ENCODE measurements at places on chromosomes 16 and 17.
A peak's percentile ranks its signal among the peaks of the same experiment; 100 is the strongest.

GRCh38 chr17:8158267-8159031 is 4.3 kb downstream of the VAMP2 start:
- peak; percentile 92 for DNase-seq

- no peak for DNase-seq
These were observed 185.6 kb upstream of the TNRC6C start for GRCh38 chr17:77772899-77773358.

DNA sequence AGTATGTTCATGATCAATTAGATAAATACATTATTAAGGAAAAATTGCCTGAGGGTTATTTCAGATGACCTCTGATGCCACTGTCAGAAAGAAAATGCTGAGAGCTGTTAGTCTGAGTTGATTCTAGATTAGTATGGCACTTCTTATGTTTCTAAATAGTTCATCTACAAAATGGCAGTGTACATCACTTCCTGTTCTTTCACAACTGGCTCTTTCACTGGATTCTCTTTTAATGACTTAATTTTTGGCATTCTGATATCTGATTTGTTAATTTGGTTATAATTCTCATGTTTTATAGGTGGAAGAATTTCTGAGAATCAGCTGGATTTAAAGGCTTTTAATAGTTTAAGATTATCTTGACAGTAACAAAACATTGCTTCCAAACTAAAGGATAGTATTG is 3.3 kb downstream of the TAOK1 start:
- no peak for DNase-seq

DNA sequence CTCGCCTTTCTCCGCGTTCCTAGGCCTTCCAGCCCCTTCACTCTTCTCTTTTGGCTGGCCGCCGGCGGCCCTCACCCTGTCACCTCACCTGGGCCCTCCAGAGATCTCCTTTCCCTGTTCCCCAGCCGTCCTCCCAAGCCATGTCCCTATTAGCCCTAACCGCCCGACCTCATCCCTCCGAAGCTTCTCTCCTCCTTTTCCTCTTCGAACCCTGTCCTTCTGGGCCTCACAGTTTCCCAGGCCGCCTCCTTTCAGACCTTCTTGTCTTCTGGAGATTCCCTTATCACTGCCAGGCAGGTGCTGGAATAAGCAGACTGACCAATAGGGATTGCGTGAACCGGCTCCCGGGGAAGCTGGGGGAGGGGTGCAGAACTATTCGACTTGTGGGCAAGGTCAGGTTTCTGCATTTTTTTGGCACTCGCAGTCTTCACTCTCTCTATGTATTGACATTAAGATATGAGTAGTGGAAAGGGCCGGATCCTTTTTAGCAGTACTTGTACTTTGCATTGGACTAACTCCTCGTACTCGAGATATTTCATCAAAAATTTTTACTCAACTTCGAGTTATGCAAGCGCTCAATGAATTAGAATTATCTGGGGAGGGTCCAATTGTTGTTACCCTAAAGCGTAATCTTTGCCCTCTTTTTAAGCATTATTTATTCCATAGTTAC is 690 bp downstream of the RHOT1 start:
- peak; percentile 47 for DNase-seq

GRCh38 chr17:29005936-29006511 is at the start of gene SEZ6:
TSS of gene SEZ6 (minus strand) at chr17:29006033. CDS start at chr17:29005869, 164 bp downstream.
- peak; percentile 84 for DNase-seq

GRCh38 chr16:2235695-2236336 is 428 bp upstream of the DNASE1L2 start:
- DNase-seq: no peak

DNA sequence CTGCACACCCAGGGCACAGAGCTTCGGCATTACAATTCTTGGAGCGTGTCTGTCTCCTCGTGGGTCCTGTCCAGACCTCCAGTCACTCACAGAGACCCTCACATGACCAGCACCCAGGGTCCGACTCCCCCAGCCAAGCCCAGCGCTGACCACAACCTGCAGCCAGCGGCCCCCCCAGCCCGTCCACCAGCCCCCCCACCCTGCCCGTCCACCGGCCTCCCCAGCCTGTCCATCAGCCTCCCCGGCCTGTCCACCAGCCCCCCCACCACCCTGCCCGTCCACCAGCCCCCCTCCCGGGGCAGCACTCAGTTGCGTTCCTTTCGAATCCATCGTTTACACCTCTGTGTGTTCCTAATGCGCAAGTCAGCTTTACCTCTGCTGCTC is 5.8 kb downstream of the SECTM1 start:
- DNase-seq: no peak

GRCh38 chr16:57155702-57156350 is 30.0 kb downstream of the PSME3IP1 start:
- DNase-seq: no peak

DNA sequence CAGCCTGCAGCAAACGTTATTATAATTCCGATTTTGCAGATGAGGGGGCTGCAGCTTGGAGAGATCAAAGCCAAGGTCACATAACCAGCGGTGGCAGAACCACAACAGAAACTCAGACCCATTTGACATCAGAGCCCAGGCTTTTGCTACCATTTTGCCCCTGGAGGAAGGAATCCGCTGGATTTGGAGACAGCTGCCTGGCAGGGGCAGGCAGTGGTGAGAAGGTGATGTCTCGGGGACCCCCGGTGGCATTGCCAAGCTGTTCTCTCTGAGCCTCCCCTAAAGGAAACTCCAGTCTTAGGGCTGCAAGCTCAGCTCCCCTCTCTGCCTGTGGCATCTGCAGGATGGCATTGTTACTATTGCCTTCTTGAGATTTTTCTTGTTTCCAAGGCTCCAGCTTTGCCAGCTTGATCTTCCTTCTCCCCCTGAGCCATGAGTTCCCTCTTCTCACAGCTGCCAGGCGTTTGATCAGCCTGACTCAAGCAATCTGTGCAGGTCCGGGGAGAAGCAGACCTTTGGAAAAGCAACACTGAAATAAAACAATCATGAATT is 40.8 kb downstream of the AIPL1 start:
- no peak for DNase-seq

DNA sequence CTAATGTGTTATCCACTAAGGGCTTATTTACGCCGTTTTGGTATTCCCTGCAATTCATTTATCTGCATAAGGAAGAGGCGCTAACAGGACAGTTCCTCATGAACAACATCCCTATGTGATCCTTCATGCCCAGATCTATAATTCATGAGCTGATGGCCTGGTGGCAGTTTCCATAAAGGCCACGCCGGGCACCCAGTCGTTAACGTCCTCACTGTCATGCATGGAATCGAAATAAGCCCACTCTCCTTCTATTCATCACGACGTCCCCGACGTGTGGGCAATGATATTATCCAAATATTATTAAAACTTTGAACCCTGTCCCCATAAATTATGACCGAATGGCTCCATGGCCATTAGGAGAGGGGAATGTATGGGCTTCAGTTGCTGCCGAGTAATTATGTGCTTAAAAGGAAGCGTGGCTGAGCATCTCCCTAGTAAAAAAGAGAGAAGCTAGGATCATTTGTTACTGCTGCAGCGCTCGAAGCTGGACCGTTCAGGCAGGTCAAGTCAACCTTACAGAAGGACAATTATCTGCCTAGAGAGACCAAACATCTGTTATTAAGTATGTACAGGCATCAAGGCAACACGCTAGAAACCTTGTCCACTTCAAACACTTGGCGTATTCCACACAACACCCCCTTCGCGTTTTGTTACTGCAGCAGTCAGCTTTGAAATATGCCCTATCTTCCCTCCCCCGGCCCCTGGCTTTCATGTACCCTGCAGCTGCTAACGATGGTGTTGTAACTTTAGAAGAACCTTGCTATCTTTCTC is 94.0 kb upstream of the SALL1 start:
- DNase-seq: no peak

GRCh38 chr16:10497132-10498101 is 83.0 kb downstream of the EMP2 start:
- no peak for DNase-seq

- DNase-seq: peak; percentile 36
These were observed 32.7 kb upstream of the AXIN2 start for GRCh38 chr17:65593855-65594845.

DNA sequence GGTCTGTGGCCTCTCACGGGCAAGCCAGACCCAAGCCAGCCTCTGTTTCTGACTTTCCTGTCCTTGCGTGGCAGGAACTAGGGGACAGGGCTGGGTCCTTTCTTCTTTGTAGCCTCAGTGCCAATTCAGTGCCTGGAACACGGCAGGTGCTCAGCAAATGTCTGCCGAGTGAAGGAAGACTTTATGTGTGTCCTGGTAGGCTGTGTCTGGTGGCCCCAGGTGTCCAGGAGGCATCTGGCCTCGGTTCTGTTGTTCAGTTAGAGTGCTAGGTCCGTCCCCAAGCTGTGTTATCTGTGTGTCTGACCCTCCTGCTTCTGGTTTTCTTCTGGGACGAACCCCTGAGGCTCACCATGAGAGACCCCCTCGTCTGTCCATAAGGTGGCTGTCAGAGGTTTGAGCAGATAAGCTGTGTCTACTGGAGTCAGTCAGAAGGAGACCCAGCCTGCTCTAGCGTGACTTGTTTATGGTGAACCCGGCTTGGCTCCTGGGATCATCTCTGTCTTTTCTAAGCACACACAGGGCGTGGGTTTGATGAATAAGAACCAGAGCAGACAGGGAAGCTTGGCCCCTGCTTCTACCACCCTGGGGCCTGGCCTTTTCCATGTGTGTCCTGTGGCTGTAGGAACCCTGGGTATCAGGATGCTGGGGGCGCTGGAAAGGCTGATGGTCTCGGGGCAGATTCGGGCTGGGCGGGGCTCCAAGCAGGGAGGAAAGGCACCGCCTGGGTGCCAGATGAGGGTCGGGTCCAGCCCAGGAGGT is 39.3 kb downstream of the ENGASE start:
- DNase-seq: no peak

Measured in stimulated activated CD4-positive, alpha-beta T cell treated with anti-CD3 and anti-CD28 coated beads, Interleukin-15, amount 100 ng/mL, for 24 hours (primary cell).